NCI-H226 (cell line): ENCODE measurements at places on chromosomes 2 and 18.

- DNase-seq, result no peak
Measured at GRCh38 chr2:25582077-25582830, 91.1 kb downstream of the DTNB start.

DNA sequence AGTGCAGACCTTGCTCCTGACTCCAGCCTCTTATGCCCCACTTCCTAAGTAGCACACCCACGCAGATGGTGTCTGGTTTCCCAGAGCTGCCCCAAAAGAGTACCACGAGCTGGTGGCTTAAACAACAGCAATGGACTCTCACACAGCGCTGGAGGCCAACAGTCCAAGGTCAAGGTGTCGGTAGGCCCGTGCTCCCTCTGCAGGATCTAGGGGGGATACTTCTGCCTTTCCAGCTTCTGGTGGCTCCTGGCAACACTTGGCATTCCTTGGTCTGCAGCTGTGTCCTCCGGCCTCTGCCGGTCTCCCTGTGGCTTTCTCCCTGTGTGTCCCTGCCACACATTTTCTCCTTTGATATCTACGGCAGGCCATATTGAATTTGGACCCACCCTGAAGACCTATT lies 99.0 kb downstream of the TSHZ1 start:
- no peak for DNase-seq

DNA sequence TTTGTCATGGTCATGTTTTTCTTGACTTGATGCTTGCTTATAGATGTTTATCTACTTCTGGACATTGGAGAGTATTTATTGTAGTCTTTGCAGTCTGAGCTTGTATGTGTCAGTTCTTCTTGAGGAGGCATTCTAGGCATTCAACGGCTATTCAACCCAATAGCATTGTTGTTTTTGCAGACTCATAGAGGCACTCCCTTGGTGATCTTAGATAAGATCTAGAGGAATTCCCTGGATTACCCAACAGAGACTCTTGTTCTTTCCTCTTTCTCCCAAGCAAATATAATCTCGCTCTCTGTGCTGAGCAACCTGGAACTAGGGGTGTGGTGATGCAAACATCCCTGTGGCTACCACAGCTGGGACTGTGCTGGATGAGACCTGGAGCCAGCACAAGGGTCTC lies 40.4 kb downstream of the SYT4 start:
- peak; percentile 40 for DNase-seq

DNA sequence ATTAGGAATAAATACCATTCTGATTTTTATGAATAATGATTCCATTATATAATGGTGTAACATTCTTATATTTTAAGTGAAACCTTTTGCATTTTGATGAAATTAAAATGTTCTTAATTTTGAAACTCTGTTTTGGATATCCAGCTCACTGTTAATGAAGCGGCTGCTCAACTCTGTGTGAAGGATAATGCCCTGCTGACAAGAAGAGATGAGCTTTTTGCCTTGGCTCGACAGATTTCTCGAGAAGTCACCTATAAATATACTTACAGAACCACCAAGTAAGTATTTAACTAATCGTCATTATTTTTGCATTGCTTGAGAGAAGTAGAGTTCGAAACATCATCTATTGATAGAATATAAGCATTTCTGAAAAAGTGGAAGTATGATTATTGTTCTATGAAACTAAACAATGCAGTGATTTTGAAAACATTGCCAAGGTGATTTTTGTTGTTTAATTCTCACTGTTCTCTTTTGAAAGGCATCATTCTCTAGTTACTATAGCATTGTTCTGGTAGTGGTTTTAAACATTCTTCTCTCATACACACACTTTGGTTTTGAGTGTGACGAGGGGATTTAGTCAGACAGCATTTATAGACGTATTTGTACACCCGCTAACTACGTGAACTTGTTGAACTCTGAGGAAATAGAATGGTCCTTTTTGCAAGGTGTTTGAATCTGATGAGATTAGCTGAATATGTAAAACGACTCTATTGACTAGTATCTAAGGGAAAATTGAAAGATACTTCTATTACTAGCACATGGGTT lies 21.5 kb downstream of the NAB1 start:
- DNase-seq, result no peak

DNA sequence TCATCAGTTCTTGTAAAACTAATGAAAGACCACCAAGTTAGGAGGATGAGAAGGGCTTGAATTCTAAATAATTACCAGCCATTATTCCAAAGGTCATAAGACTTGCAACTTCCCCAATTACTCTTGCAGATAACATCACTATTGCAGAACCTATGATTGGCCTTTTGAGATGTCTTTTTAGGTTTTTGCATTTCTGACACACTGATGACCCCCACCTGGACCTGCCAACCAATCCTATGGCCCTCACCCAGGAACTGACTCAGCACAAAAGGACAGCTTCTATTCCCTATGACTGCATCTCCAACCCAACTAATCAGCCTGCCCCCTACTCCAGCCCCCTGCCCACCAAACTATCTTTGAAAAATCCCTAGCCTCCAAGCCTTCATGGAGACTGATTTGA lies 111.5 kb upstream of the COPS8 start:
- no peak for DNase-seq

- DNase-seq, result peak; percentile 45
Measured at GRCh38 chr2:230956827-230957755, 32.0 kb upstream of the GPR55 start.

DNA sequence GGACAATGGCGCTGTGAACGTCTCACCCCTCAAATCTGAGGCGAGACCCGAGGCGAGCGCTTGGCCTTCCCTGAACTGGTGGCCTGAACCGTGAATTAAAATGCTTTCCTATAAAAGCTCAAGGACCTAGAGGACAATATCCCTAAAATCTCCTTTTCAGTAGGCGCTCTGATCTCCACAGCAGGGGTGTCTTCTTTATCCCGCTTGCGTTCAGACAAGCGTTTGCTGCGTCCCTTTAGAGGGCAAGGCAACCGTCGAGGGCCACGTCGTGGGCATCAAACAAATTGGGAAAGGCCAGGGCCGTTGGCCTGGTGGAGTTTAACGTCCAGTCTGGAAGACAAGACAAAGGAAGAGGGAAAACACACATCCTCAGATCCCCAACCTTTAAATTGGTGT lies 1.3 kb upstream of the RAX start:
- DNase-seq, result no peak

GRCh38 chr2:102028470-102028869 lies 36.7 kb downstream of the IL1R2 start:
- DNase-seq, result no peak

DNA sequence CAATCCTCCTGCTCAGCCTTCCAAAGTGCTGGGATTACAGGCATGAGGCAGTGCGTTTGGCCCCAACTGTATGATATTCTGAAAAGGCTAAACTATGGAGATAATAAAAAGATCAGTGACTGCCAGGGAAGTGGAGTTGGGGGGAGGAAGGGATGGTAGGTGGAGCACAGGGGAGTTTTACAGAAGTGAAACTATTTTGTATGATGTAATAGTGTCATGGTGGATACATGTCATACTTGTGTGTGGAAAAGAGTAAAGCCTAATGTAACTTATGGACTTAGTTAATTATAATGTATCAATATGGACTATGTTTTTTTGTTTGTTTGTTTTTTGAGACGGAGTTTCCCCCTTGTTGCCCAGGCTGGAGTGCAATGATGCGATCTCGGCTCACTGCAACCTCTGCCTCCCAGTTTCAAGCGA lies 2.9 kb upstream of the GGCX start:
- no peak for DNase-seq

GRCh38 chr2:3488855-3489763 lies 30.2 kb downstream of the ADI1 start:
- DNase-seq, result no peak

GRCh38 chr2:212142631-212143030 lies 396.0 kb downstream of the ERBB4 start:
- no peak for DNase-seq

- DNase-seq, result no peak
Measured at GRCh38 chr2:112782234-112782799, 2.0 kb downstream of the IL1A start.

DNA sequence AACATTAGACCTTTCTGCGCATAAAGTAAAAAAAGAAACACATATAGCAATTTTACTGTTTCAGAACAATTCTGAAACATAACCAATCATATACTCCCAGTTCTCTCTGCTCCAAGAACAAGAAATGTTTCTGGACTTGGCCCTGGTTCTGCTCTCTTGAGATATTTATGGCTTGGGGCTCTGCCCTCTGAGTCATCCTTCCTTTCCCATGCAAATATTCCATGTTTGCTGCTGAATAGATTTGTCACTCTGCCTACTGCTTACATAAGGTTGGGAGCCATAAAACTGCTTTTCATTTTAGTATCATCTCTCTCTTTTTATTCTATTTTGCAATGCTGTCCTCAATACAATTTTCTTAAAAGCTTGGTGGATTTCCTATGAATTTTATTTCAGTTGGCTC lies 499.6 kb upstream of the ACVR2A start:
- DNase-seq, result peak; percentile 51

- no peak for DNase-seq
Measured at GRCh38 chr2:85795331-85796045, 41.7 kb downstream of the ATOH8 start.
